ENCODE measurements at places on chromosomes 12 and 14.

GRCh38 chr12:23433121-23433520 lies 516.3 kb downstream of the SOX5 start:
- DNase-seq = no peak

DNA sequence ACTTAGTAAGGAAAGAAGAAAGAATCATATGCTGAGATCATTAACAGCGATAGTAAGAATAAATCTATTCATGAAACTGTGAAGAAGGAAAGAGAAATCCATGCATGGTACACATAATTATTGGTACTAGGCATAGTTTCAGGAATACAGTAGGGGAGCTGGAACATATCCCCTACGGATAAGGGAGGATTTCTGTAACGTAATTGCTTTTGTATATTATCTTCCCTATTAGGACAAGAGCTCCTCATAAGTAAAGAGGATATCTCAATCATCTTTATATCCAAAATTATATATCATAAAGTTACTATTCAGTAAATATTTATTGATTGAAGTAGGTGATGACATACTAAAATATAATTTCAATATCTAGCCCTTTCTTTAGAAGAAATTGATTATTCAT lies 22.9 kb downstream of the SYT1 start:
- DNase-seq = no peak

DNA sequence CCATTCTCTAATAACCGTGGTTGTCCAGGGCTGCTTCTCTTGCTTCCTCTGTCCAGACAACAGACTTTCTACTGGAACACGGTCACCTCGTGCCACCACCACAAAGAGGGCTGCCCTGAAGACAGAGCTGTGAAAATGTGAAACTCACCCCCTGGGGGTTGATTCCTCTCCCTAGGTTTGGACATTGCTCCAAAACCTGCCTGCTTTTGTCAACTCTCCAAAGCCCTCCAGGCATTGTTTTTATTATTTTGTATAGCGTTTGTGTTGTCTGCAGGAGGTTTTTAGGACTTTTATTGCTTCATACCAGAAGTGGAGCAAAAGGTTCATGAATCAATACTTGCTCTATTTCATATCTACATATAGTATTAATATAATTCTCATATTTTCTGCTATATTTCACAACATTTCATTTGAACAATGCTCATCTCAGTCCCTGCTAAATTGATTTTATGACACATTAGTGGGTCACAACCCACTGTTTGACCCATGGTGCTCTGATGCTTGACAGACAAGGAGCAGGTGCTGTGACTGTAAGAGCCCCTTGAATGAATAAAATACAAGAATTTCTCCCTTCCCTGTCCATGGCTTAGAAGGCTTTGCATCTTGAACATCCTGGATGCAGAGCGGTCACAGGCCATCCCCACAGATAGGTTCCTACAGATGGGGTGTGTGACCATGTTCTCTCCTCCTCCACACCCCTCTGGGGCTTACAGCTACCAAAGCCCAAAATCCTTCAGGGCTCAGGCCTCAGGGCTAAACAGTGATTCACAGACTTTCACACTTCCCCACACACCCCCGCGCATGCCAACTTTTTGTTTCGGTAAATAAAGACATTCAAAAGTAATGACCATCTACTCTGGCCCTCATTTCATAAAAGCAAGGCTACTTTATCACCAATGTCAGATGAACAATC lies 20.6 kb upstream of the EML1 start:
- no peak for DNase-seq

DNA sequence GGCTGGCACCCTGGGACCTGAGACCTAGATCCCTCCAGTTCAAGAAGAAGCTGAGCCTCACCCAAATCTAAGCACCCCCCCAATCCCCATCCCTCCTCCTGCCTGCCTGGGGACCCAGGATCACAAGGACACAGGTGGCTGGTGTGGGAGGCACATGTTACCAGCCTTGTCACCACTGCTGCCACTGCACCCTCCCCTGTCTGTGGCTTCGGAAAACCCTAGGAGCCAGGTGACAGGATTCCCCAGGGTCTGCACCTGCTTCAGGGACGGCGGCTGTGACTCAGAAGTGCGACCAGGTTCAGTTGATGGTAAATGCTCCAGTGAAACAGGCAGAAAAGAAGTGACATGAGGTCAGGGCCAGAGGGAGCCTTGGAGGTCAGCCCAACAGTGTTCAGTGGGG lies 62.8 kb upstream of the FAM222A start:
- no peak for DNase-seq

DNA sequence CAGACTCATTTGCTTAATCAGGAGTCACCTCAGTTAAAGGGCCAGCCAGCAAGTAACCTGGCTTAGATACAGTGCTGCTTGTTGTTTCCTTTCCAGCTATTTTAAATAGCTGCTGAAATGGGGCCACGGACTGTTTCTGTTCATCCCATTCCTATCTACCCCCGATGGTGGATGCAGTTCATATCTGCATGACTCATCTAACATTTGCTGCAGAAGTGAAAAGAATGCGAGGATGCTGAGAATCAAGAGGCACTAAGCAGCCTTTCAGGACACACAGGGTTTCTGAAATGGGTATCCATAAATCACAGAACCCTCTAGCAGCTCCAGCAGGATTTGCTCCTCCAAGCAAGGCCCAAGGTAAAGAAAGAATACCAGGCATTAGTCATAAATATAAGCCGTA lies 60.2 kb upstream of the RTRAF start:
- no peak for DNase-seq

GRCh38 chr12:6106218-6106617 lies 18.3 kb downstream of the VWF start:
- DNase-seq = no peak

DNA sequence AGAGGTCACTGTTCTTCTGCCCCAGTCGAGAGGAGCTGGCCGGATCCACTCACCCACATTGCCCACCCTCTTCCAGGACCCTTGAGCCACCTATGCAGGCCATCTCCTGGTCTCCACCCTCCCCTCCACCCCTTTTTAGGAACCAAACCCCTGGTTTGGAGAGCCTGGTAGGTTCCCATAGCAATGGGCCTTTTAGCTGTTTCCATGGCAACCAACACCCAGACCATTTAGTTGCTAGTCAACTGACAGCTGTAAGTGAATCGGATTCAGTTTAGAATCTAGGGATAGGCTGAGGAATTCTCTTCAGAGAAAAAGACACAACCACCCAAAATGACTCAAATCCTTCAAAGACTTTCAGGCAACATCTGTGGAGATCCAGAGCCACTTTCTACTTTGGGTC lies 16.5 kb downstream of the NPC2 start:
- no peak for DNase-seq

DNA sequence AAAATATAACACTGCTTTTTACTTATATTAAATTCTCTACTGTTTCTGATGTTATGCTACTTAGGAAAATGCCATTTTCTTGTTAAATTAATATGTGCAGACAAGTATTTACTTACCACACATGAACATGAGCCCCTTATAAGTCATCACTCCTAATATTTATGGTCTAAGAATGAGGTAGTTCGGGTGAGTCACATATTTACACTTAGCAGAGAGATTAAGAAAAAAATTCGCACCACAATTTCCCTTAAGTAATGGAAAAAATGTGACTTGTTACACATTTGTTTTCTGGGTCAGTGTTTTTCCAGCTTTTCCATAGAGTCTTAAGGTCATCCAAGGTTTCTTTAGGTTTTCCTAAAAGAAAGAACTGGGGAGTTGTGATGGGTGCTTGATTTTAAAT lies 68.3 kb downstream of the RERG start:
- DNase-seq = no peak

DNA sequence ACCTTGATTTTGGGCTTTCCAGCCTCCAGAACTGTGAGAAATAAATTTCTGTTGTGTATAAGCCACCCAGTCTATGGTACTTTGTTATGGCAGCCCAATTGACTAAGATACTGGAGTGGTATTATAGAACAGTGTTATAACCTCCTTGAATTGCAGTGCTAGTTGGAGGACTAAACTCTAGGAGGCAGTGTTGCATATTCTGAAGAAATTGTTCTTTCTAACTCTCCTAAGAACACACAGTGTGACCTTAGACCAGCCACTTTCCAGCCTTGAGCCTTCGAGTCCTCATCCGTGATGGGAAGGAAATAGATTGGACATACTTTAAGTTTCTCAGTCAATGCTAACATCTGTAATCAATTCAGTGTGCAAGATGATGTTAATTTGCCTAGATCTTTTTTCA lies 22.4 kb upstream of the LRRC10 start:
- no peak for DNase-seq

GRCh38 chr12:75746621-75747020 lies 235.2 kb upstream of the KRR1 start:
- no peak for DNase-seq

GRCh38 chr12:6145564-6145963 lies 21.1 kb upstream of the VWF start:
- no peak for DNase-seq

DNA sequence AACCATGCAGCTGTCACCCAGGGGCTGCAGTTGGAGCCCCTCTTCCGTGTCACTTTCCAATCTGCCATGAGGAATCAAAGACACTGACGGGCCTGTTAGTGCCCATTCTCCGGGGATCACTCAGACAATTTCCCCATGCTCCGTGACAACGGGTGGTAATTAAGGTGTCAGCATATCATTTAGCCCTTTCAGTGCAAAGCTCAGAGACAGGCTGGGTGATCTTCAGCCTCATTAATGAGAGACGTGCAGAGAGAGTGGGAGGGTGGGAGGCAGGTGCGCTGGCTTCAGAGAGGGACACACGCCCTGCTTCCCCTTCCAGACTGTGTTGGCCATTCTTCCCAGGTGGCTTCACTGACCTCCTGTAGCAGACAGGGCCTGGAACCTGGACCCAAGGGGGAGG lies 58.7 kb downstream of the MVK start:
- DNase-seq = no peak

DNA sequence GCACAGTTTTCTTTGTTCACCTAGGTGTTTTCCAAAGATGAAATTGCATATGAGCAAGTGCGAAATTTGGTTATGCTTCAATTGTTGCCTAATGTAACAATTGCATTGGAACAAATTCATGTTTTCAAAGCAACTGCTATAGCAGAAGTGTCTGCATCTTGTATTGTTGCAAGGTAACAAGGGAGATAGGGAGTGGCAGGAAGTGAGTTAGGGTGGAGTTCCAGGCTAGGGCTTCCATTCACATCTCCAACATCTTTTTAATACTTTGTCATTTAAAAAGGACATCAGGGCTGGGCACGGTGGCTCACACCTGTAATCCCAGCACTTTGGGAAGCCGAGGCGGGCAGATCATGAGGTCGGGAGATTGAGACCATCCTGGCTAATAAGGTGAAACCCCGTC lies 312.3 kb upstream of the E2F7 start:
- no peak for DNase-seq

GRCh38 chr14:101478096-101478495 lies 83.2 kb upstream of the DIO3 start:
- no peak for DNase-seq

- DNase-seq = no peak
Measured at GRCh38 chr14:55416866-55417265, 5.2 kb upstream of the ATG14 start.

DNA sequence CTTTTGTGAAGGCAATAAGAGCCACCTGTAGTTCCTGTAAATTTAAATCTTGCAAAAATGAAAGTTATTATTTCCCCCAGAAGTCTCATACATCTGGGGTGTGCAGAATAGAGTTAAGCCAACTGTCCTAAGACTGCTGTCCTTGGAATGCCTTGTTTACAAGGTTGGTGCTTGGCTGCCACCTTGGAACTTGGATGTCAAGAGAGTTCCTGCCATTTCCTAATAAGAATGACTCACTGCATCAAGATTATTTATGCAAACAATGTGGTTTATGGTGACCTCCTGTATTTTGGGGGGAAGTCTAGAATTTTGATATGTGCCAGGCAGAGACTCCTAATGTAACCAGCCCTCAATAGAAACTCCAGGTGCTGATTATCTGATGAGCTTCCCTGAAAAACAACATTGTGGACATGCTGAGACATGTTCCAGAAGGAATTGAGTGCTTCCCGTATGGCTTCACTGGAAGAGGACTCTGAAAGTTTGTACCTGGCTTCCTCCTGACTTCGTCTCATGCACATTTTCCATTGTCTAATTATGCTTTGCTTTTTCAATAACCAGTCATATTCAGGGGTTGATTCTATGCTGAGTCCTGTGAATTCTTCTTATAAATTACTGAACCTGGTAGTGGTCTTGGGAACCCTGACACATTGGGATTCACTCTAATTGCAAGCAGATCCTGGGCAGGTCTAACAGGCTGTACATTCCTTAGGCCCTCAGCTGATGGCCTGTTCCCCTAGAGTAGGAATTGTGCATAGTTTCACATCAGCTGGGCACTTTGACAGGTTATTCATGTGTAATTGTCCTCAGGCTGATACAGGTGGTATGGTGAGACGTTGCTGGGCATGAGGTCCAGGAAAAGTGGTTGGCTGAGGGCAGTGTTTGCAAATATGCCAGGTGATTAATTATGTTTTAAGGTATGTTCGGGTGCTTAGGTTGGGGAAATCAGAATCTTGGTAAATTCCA lies 1370.7 kb upstream of the TMEM132C start:
- no peak for DNase-seq

DNA sequence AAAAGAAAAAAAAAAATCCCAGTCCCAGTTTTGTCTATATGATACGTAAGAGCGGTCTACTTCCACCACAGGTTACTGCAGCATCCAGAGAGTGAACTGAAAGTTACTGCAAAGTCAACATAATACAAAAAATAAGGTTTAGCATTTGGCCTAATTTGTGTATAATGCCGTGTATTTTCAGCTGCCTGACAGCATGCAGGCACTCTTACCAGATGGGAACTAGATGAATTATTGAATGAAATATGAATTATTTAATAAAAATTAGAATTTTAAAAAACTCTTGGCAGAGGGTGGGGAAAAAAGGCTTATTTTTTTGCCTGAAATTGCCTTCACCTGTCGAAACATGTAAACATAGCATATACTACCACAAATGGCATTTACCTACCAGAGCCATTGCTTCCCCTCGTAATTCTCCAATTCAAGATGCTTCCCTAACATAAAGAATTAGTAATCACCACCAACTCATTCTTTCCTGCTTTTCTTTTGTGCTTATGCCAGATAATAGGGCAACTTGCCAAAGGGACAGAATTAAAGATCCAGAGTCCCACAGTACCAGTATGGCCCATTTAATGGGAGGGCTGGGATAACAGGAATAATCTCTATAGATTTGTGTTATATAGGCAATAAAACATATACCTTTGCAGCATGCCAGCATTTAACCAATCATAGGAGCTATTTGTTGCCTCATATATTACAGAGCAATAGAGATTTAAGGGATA lies 31.1 kb downstream of the ATF7 start:
- no peak for DNase-seq

GRCh38 chr12:4392223-4392742 lies 12.8 kb upstream of the FGF23 start:
- no peak for DNase-seq

DNA sequence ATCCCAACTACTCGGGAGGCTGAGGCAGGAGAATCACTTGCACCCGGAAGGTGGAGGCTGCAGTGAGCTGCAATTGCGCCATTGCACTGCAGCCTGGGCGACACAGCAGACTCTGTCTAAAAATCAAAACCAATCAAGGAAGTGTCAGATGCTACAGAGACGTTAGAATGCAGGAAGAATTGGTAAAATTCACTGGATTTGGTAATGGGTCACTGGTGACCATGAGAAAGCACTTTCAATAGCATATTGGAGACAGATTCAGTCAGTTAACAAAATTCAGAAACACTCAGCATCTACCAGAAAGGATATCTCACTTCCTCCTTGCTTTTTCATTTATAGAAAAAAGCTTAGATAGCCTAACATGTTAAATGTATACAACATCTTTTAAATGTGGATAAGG lies 17.5 kb downstream of the BIN2 start:
- no peak for DNase-seq
